Neural crest cell (in vitro differentiated cells): ENCODE measurements at places on chromosomes 7 and 10.

- DNase-seq = no peak
Observed at GRCh38 chr10:43946445-43946844, 297.8 kb upstream of the ZNF32 start.

DNA sequence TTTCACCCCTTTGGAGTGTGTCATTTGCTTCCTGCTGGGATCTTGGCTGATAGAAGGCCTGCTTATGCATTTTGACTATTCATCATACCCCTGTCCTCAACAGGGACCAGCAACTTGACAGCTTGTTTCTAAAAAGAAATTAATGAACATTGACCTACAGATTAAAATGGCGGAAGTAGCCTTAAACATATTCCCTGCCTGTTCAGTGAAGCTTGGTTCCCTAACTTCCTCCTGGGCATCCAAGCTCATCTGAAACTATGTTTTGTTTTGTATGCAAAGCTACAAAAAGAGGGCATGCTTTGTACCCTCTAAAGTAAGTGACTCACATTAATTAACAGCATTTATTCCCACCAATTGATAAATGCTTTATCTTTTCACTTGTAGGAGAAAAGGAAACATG is 26.8 kb upstream of the CDK14 start:
- no peak for DNase-seq

DNA sequence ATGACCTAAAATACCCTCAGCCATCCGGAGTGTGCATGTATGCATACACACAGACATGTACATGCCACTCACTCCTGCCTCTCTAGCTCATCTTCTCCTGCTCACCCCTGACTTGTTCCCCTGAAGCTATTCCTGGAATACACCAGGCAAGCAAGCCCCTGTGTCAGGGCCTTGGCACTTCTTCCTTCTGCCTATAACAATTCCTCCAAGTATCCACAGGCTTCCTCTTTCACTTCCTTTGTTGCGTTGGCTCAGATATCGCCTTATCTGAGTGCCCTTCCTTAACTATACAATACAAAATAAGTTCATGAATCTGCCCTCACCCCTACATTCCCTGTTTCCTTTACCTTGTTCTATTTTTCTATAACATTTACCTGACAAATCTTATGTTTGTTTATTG is 88.8 kb downstream of the NOD1 start:
- DNase-seq = no peak

GRCh38 chr7:31466036-31466435 is 47.9 kb upstream of the ITPRID1 start:
- DNase-seq = no peak

- DNase-seq = no peak
Observed at GRCh38 chr10:17348501-17349349, 105.7 kb downstream of the ST8SIA6 start.

DNA sequence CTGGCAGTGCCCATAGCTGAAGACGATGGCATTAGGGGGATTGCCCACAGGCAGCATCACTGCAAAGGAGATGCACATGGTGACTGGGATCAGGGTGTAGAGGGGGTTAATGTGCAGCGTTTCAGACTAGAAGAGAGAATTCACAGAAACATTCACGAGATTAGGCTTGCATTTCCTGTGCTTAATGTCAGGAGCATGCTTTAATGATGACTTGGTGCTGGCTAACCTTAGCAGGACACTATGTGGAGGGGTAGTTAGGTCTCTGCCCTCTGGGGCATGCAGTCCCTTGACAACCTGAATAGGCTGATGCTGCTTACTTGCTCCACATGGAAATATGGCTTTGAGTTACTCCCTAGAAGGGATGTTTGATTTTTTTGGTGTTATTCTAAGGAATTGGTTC is 21.8 kb downstream of the STMP1 start:
- no peak for DNase-seq
